ENCODE measurements at places on chromosomes 2 and 18.

GRCh38 chr2:120769787-120770120, 34.1 kb downstream of the GLI2 start:
- DNase-seq = no peak

- DNase-seq = no peak
Observed at GRCh38 chr2:15940661-15941480, 521 bp downstream of the MYCN start.

DNA sequence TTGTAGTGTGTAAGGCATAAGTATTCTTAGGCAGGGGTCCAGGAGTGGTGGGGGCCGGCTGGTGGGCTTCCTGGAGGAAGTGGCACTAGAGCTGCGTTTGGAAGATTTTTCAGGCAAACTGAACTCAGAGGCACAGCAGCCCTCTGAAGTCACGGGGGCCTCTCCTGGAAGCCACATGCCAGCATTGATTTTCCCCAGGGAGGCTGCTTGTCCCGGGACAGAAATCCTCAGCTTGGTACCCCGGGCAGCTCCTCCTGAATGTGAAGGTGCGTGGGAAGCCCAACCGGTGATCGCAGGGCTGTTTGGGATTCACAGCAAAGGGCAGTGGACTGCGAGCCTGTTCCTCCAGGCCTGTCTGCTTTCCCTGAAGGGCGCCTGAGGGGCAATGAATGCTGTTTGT, 1.6 kb upstream of the PDIA6 start:
- DNase-seq = no peak

GRCh38 chr2:2664989-2665833, 334.1 kb upstream of the MYT1L start:
- DNase-seq = peak; percentile 3

DNA sequence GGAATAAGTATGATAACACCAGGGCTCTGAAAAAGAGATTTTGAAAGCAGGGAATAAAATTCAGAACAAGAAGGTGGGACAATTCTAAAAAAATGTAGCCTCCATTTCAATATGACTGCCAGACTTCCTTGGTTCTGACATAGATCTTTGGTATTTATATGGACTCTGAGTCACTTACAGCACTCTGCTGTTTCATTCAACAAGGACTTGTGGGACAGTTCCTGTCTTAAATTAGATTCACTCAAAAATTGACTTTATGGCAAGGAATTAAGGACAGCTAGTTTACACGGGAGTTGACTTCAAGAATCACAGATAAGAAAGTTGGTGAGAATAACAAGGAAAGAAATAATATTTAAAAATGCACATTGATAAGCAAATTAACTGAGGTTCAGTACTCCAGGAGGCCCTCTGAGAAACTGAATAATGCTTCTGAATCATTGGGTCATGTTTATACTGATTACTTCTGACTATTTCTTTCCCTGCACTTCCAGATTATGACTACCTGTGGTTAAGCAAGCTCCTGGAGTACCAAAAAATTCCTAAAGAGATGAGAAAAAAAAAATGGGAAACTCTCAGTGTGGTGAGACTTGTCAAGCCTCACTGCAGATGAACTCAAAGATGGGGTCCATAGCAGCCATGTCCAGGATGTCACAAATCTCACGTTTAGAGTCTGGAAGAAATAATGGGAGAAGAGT, 828.3 kb upstream of the PIK3C3 start:
- peak; percentile 41 for DNase-seq

GRCh38 chr18:22129778-22130177, 39.6 kb upstream of the GATA6 start:
- no peak for DNase-seq

- DNase-seq = no peak
Observed at GRCh38 chr2:220767591-220768255, 804.4 kb downstream of the EPHA4 start.

DNA sequence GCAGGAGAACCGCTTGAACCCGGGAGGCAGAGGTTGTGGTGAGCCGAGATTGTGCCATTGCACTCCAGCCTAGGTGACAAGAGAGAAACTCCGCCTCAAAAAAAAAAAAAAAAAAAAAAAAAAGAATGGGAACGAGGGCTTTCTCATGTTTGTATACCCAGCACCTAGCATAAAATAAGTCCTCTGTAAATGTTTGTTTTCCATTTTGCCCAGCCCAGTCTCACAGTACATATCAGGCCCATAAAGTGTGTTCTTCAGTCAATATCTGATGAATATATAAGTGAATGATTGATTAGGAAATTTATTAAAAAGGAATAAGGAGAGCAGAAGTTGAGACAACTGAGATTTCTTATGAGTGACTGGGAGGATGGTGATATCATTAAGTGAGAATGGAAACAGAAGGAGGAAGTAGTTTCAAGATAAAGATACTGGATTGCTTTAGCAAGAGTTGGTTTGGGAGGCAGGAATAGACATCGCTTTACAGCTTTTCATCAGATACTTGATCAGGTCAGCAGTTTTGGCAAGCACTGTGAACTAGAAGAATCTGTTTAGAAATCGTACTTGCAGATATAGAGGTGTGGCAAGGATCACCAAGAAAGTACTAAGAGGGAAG, 327.5 kb downstream of the KIAA1328 start:
- no peak for DNase-seq

DNA sequence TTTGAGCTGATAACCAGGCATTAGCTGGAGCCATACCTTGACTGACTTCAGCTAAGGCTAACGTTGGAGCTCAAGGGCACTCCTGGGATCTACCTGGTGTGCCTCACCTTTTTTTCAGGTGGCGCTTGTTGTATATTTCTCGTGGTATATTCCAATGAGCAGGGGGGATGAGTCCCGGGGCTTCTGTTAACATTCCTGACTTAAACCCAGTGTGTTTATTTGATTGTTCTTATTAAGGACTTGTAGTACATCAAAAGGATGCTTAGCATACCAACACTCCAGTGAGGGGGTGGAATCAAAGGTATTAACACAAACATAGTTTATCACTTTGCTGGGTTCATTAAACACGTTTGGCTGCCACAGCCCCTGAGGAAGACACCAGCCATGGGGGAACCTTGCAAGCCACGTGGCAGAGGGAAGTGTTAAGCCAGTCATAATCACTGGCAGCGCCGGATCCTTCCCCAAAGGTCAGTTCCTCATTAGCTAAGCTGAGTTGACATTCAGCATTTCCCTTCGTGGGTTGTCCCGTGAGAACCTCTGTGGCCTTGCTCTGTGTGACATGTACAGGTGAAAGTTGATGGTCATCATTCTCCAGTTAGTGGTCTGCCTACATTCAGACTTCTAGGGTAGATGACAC, 119.5 kb upstream of the MCFD2 start:
- no peak for DNase-seq

DNA sequence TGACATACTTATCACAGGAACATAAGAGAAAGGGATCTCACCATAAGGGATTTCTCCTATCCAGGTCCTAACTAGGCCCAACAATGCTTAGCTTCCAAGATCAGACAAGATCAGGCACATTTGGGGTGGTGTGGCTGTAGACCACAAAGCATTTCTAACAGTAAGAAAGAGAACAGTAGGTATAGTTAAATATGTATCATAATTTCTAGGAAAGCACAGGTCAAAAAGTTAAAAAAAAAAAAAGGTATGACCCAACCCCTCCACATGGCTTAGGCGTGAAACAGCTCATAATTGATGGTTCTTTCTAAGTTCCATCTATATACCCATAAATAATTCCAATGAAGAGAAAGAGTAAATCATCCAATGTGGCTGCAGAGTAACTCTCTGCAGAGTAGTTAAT, 6.9 kb downstream of the PRKD3 start:
- DNase-seq = no peak

GRCh38 chr2:189982780-189983394, 79.6 kb downstream of the MSTN start:
- no peak for DNase-seq

- no peak for DNase-seq
Observed at GRCh38 chr18:61556862-61557261, 223.6 kb downstream of the CDH20 start.

DNA sequence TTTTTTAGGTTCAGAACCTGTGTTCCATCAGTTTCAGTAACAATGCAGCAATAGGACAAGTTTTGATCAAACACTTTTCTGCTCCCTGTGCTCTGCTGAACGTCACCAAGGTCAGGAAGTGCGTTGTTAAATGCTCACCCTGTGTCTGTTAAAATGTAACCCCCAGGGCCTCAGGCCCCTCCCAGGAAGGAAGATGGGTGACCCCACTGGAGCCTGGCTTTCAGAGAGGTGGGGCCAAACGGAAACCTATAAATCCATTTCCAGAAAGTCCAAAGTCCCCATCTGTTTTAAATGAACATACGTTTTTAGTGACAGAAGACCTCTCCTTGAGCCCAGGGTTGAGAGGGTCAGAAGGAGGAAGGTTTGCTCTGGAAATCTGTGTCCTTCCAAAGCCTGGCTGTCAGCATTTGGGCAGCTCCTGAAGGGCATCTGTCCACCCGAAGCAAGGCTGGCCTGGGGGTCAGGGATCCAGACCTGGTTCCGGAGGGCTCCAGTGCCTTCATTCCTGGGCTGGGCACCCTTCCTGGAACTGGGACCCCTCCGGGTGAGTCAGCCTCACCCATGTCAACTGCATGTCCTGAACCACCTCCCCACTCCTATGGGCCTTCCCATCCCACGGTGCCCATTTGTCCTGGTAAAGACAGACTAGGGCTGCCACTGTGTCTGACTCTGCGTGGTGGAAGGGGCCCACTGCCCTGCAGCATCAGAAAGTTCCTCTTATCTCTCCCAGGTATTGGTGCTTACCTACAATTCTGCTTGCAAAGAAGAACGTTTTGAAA, 117.4 kb upstream of the COPS8 start:
- no peak for DNase-seq

GRCh38 chr2:109528811-109529501, 84.8 kb downstream of the SEPTIN10 start:
- DNase-seq = no peak

DNA sequence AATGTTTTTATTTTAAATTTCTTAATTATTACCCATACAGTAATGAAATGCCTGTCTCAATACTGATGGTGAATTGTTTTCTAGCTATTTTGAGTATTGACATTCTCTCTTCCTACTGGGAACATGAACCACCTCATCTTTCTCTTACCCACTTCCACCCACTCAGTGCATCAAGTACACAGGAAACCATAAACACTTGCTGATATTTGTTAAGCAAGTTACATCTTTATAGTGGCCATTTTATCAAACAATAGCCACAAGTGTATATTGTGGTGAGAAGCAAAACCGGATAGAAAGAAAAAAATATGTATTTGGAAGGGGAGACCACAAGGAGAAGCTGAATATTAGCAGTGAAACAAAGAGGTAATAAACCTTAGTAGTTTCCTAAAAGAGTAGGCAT, 368.1 kb upstream of the HNRNPA3 start:
- DNase-seq = no peak

- DNase-seq = no peak
Observed at GRCh38 chr18:27797484-27797883, 379.4 kb downstream of the CDH2 start.

- DNase-seq = no peak
Observed at GRCh38 chr2:218152777-218153176, 14.0 kb downstream of the CXCR1 start.

GRCh38 chr2:52327641-52328040, 1295.7 kb upstream of the NRXN1 start:
- no peak for DNase-seq

DNA sequence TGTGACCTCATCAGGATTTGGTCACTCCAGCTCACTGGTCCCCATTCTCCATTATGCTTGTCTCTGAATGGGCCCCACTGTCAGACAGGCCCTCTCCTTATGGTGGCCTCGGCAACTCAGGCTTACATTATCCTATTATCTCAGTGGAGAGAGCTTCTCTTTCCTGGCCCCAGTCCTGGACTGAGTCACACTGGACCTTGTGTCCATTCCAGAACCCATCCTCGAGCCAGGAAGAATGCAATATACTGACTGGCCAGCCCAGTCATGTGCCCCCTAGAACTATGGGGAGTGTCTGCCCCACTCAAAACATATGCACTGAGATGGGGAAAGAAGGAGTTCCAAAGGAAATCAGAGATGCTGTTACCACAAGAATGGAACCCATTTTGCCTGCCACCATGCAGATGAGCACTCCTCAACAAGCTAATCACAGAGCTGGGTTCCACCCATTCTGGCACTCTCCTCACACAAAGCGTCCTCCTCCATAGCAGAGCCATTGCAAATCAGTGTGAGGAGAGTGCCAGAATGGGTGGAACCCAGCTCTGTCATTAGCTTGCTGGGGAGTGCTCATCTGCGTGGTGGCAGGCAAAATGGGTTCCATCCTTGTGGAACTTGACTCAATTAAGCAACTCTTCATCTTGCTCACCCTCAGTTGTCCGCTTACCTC, 71.9 kb downstream of the CHRNA1 start:
- DNase-seq = peak; percentile 52

GRCh38 chr2:84442888-84443287, 16.2 kb downstream of the SUCLG1 start:
- no peak for DNase-seq

DNA sequence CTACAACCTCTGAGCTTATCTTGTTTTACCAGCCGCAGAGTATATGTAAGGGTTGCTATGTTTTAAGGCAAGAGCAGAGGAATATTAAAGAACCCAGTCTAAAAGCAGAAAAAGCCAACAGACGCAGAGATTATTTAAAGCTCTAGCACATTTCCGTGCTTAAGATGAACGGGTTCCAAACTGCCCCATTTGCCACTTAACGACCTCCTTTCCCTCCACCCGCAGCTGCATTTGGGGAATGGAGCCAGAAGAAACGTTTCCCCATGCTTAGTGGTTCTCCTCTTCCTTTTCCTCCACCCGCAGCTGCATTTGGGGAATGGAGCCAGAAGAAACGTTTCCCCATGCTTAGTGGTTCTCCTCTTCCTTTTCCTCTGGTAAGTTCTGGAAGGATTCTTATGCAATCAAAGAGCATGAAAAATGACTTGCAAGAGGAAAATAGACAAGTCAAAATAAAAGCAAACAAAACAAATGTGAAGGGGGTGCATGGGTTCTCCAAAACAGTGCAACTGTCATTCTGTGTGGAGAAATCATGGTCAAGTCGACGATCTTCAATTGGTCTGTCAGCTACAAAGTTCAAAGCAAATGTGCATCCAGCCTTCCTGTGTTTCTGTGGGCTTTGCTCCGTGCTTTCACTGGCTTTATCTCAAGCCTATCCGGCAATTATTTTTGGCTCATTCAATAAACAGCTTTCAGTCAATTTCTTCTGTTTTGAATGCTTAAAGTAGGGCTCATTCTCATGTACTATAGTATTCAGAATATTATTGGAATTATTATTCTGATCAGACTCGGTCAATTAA, 57.8 kb downstream of the DIPK1C start:
- no peak for DNase-seq

DNA sequence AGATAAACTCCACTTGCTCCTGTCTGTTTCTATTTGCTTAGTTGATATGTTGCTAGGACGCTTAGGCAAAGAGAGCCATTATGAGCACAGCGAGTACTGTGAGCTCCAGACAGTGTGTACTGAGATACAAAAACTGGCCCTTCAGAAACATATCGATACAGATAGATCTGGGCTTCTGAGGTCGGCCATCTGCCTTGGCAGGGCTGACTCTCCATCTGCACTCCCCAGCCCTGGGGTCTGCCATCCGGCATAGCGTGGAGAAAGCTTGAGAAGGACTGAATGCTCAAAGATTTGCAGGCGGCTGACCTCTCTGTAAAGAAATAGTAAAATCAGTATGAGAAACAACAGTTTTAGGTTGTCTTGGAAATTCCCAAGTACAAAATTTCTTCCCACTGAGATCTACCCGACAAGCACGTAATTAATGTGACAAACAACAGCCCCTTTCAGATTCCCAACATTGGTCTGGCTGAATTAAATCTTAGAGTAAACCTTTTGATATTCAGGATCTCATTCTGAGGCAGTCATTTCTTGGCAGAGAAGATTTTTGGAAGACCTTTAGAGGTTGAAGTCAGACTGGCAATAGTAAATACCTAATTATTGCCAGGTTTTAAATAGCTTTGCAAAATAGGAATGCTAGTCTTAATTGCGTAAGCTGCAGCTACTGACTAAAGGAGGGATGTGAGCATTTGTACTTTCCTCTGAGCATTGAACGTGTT, 127.4 kb downstream of the CHST9 start:
- no peak for DNase-seq

Data from stromal cell of bone marrow (primary cell).